Activated CD4-positive, alpha-beta T cell treated with anti-CD3 and anti-CD28 coated beads, Interleukin-2, Interleukin-6, amounts not matched to agents 100 ng/mL and 50 ng/mL, durations not matched to agents 16 hours and 8 hours (primary cell): ENCODE measurements at places on chromosomes 13 and 19.

DNA sequence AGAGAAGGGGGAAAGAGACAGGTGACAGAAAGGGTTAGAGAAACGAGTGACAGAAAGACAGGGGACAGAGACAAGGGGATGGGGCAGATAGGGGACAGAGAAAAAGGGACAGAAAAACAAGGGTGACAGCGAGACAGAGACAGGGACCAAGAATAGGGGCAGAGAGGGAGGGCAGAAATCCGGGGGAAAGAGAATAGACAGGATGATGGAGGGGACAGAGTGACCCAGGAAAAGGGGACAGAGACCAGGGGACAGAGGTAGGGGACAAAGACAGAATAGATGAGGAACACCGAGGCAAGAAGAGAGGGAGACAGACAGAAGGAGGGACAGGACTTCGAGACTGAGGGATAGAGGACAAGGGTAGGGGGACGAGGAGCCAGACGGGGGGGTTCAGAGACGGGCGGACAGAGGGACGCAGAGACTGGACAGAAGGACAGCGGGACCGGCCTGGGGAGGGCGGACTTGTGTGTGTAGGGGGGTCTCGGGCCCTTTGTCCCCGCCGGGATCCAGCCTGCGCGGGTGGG, 593 bp downstream of the CADM4 start:
- no peak for DNase-seq

DNA sequence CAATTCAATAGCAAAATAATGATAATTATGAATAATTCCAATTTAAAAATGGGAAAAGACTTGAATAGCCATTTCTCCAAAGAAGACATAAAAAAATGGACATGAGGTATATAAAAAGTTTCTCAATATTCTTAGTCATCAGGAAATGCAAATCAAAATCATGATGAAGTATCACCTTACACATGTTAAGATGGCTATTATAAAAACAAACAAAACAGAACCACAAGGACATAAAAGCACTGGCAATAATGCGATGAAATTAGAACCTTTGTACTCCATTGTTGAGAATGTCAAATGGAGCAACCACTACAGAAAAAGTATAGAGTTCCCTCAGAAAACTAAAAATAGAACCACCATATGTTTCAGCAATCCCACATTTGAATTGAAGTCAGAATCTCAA, 1186.1 kb downstream of the SLITRK5 start:
- no peak for DNase-seq

DNA sequence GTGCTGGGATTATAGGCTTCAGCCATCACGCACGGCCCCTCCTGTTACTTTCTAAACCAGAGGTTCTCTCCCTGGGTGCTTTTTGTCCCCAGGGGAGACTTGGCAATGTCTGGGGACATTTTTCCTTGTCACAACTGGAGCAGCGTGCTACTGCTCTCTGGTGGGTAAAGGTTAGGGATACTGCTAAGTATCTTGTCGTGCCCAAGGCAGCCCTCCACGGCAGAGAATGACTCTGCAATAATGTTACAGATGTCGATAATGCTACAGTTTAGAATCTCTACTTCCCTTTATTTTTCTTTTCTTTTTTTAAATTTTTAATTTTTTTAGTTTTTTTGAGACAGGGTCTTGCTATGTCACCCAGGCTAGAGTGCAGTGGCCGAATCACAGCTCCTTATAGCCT, 38.0 kb downstream of the ADGRE1 start:
- DNase-seq: no peak

- DNase-seq: peak; percentile 37
These were observed 38.8 kb upstream of the ALOX5AP start for GRCh38 chr13:30696278-30697176.

- no peak for DNase-seq
These were observed 1.8 kb upstream of the SLC27A1 start for GRCh38 chr19:17468302-17469091.

- peak; percentile 48 for DNase-seq
These were observed 13.7 kb downstream of the PTH2 start for GRCh38 chr19:49409441-49410029.

GRCh38 chr13:97913206-97913605, 40.3 kb upstream of the IPO5 start:
- DNase-seq: no peak

- no peak for DNase-seq
These were observed 70.6 kb upstream of the MEDAG start for GRCh38 chr13:30835442-30835841.

DNA sequence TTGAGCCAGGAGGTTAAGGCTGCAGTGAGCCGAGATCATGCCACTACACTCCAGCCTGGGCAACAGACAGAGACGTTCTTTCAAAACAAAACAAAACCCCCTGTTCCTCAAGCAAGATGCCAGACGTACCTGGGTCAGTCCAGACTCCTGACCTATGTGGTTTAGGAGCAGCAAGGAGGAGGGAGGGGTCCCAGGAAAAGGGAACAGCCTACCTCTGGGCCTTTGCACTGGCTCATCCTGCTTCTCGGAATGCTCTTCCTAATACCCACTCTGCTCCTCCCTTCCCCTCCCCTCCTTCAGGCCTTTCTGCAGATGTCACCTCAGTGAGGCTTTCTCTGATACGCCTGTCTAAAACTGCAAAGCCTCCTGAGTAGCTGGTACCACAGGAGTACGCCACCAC, 9.5 kb downstream of the RINL start:
- no peak for DNase-seq

GRCh38 chr19:1690699-1691307, 38.4 kb upstream of the TCF3 start:
- DNase-seq: peak; percentile 80

GRCh38 chr13:37230346-37230745, 124.9 kb upstream of the CSNK1A1L start:
- DNase-seq: no peak

- no peak for DNase-seq
These were observed 1.1 kb downstream of the KLHL26 start for GRCh38 chr19:18637673-18638630.

- DNase-seq: no peak
These were observed 25.5 kb upstream of the ZNF562 start for GRCh38 chr19:9700229-9700981.

DNA sequence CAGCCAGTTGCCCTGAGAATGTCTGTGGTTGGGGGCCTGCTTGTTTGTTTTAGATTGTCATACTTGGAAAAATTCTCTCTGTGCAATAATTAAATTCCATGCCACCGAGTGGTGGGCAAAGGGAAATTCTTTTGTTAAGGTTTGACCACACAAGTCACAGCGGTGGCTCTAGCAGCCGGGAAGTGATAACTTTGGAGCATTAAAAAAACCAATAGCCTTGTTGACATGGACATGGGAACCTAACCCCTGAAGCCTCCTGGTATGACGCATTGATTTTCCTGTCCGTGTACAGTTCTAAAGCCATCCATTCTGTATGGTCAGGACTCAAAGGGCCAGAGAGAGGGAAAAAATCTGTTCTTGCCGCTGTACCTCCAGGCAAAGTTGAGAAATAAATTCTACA, 384.9 kb upstream of the ZNF507 start:
- DNase-seq: no peak

- no peak for DNase-seq
These were observed 15.7 kb downstream of the PRAM1 start for GRCh38 chr19:8486661-8487136.

- DNase-seq: no peak
These were observed 528.2 kb downstream of the LMO7 start for GRCh38 chr13:76164290-76164689.

DNA sequence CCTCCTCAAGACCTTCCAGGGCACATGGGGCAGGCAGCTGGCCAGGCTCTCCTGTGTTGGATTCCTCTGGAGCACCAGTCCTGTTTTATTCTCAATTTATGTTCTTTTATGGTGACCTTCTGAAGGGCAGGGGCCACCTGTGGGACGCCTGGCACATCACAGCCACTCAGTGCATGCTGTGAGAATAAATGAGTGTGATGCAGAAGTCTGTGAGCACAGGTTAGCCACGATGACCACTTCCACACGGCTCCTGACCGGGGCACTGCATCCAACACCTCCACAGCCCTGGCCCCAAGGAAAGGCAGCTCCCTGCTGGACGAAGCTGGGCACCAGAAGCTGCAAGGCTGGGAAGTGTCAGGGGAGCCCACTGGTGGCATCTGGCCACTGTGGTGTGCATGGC, 122.8 kb downstream of the CRYL1 start:
- DNase-seq: no peak

DNA sequence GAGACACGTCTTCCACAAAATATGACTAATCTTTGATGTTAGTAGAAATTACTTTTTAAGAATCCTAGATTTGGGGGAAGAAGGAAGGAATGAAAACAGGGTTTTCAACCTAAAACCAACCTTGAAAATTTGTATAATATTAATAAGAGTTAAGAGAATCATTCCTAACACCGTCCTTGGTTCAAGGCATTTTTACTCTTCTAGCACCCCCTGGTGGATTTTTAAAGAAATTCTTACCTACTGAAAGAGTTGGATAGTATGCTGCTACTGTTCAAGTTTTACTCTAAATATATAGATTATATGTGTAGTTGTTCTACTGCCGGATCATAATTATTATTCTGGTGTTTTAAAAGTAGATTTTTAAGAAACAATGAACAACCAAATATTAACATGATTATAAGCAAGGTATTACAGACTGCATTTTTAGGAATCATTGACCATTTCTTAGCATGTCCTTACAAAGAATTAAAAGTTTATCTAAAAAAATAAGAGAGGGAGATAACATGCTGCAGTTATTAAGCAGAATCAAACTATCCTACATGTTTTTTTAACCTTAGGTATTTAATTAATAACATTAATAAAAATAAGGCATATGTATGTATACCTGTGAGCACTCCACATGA, 7.4 kb upstream of the SLITRK6 start:
- peak; percentile 49 for DNase-seq

GRCh38 chr13:42680748-42681147, 100.6 kb upstream of the FAM216B start:
- no peak for DNase-seq

DNA sequence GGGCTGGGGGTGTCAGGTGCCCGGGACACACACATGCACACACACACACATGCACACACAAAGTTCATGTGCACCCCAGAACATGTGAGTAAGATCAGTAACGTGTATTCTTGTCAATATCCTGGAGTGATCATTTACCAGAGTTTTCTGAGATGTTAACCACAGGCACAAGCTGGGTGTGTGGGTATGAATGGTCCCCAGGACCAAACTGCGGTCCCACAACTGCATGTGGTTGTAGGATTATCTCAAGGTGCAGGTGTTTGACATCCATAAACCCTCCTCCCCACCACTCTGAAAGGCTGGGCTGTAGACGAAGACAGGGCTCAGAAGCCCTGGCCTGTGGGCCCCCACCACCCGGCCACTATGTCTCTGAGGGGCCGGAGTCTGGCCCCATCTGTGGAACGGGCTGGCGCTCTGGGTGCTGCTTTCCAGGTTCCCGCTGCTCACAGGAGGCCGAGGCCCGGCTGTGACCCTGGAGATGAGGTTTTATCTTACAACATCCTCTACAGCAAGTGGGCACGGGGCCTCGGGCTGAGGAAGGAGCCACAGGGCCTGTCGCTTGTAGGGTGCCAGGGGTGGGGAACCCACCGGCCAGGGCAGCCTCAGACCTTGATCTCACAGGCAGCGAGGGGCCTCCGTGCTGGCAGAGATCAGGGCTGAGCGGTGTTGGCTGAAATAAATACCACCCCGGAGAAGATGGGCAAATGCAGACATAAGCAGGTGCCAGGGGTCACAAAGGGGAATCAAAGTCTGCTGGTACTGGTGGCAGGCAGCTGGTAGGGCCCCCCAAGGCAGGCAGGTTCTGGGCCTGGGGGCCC, 4.3 kb downstream of the F2RL3 start:
- no peak for DNase-seq

DNA sequence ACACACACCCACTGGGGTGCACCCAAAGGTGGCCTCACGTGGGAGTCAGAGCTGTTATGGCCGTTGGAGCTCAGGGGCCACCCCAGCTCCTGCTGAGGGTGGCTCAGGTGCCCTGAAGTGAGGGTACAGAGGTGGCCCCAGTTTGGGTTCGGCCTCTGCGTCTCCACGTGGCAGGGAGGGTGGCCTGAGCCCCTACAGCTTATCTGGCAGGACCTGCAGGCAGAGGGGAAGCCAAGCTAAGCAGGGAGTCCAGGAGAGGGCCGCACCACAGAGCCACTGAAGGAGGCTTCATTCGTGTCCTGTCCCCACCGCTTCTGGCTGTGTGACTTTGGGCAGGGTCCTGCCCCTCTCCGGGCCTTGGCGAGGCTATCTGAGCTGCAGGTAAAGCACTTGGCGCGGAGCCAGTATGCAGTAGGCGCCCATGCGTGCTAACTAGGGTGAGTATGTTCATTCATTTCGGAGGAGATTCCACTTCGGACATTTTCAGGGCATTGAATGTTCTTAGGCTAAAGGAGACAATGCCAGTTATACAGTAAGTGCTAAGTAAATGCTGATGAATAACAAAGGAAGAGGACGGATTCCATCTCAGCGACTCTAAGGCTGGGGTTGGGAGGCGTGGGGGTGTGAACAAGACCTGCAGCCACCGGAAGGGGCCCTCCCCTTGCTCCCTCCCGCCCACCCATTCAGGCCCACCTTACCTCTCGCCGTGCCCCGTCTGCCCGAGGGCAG, 4.9 kb downstream of the REX1BD start:
- no peak for DNase-seq

DNA sequence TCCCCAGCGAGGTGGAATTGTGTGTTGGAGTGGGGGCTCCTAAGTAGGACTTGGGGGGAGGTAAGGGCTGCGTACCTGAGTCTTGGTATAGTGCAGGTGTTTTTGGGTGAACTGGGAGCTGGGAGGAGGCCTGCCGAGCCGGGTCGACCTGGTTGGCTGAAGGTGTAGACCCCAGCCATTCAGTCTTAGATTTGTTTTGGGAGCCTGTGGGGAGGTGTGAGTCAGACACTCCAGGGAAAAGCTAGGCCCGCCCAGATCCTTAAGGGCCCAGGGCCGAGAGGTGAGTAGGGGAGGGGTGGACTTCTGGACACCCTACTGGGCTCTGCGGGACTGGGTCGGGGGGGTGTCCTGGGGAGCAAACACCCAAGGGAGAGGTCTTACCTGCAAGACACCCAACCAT, 935 bp downstream of the CRB3 start:
- DNase-seq: no peak

- DNase-seq: no peak
These were observed 46.6 kb upstream of the SLC15A1 start for GRCh38 chr13:98798849-98799645.

DNA sequence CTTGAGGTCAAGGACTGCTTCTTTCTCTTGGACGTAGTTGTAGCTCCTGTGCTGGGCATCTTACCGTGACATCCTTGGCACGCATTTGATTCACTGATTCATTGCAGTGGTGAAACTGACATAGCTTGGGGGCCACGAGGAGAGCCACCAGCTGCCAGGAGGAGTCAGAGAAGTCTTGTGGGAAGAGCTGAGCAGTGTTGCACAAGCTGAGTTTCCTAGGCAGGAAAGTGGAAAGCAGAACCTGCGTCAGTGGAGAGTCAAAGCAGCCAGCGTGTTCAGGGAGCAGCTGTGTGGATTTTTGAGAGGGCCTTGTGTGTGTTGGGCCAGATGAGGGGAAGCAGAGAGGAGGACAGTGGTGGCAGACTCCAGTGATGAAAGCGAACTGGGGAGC, 5.3 kb upstream of the GPR183 start:
- no peak for DNase-seq
